Thoracic aorta endothelial cell (primary cell): ENCODE measurements at places on chromosomes 16 and 17. TPM values are rescaled to one million over a fixed set of nuclear protein-coding genes. Genes with fewer than 3 reads are reported as not detected.

SEPTIN1 gene
- total RNA-seq: under 0.01 and 0.50 TPM in 2 replicates

HIGD1B gene
- not detected in 2 replicates for total RNA-seq

PLXDC1 gene
- total RNA-seq: not detected in 2 replicates

FBXL16 gene
- 0.65 and 0.66 TPM in 2 replicates for total RNA-seq

CRHR1 gene
- total RNA-seq: not detected in 2 replicates

ADGRG3 gene
- not detected in 2 replicates for total RNA-seq
